ENCODE measurements at places on chromosomes 4 and X. TPM values are rescaled to one million over a fixed set of nuclear protein-coding genes. Genes with fewer than 3 reads are reported as not detected.

TBCK gene
- total RNA-seq: 29.0 TPM

DNA sequence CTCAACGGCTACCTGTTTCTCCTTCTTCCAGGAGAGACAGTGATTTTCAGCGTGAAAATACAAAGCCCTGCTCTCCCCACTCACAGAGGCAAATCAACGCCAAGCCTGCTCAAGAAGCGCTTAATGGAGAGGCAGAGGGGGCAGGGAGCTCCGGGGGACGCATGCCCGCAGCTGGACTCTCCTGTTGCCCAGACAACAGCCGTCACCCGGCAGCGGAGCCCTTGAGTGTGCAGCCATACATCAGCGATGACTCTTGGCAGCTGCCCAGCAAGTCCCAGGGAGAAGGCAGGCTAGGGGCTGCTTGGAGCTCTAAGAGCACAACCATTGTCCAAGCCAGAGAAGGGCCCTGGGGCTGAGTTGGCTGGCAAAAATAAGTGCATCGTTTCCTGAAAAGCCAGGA, 71.0 kb upstream of the AFAP1 start:
- no peak for DNase-seq

DNA sequence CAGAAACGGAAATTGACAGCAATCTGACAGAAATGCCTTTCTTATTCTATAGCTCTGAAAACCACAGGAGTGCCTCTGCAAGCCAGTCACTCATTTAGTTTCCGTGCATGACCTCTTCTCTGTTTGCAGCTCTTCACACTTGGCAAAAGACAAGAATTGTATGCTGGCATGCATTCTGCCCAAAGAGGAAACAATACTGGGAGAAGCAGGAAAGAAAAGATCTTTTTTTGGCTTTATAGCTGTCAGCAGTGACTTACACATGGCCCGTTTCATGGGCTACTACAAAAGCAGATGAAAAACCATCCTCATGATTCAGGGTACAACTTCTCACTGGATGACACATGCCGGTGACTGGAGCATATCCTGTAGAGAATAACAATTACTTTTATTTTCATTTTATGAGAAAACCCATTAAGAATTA, 249.4 kb downstream of the ADAMTS3 start:
- peak; percentile 64 for DNase-seq

DNA sequence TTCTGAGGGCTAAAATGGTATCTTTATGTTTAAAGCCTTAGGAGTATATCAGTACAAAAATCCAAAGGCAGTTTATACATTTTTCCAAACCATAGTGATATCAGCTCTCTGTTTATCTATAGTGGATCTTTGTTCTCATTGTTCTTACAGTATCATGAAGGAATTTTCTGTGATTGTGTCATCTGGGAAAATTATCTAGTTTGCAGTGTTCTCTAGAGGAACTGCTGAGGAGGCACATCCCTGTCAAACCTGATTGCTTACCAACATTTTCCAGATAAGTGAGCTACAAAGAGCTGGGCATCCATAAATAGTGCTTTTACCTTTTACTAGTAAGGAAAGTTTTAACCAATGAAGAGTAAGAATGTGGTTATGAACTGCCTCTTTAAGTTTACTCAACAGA, 44.9 kb upstream of the SLC25A31 start:
- DNase-seq: peak; percentile 17
